NCI-H1436 (cell line): ENCODE measurements at places on chromosomes 11 and 22.

GRCh38 chr22:31800065-31800464 is 46.2 kb downstream of the DEPDC5 start:
- DNase-seq: no peak

DNA sequence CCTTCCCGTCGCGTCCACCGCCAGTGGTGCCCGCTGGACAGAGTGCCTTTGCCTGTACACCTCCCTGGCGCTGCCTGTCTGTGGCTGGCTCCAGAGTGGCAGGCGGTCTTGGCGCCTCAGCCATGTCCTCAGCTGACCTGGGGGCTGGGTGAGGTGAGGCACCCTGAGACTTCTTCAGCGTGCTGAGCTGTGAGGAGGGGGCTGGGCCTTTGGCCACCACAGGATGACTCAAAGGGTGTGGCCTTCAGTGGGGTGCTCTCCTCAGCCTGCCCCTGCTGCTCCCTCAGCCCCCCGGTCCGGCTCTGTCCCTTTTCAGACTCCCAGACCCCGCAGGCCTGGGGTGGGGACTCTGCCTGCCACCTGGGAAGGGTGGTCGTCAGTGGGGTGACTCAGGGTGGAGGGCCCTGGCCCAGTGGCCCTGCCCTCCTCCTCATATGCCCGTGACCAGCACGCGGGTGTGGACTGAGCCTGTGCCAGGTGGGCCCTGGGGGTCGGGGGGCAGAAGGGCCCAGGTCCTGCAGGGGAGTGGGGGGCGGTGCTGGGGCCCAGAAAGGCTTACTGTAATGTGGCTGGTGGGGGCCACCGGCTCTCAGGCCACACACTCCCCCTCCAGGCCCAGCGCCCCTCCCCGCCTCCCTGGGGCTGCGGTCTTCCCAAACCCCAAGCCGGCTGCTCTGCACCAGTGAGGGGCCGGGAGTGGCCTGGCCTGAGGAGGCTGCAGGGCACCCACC is 15.9 kb downstream of the CRELD2 start:
- peak; percentile 22 for DNase-seq

GRCh38 chr22:37425800-37426705 is 1.2 kb downstream of the ELFN2 start:
- DNase-seq: no peak

- DNase-seq: no peak
Measured at GRCh38 chr11:19777377-19778102, 64.9 kb downstream of the NAV2 start.
